T47D (cell line): ENCODE measurements at places on chromosomes 5 and 9.

DNA sequence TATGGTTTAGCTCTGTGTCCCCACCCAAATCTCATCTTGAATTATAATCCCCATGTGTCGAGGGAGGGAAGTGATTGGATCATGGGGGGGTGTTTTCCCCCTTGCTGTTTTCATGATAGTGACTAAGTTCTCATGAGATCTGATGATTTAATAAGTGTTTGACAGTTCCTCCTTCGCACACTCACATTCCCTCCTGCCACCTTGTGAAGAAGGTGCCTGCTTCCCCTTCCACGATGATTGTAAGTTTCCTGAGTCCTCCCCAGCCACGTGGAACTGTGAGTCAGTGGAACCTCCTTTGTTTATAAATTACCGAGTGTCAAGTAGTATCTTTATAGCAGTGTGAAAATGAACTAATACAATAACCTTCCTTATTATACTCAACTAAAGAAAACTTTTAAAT, 24.3 kb upstream of the TEX10 start:
- DNase-seq, result no peak

- no peak for DNase-seq
Observed at GRCh38 chr5:90131383-90132133, 278.0 kb downstream of the CETN3 start.

GRCh38 chr5:164747371-164747770, 1242.0 kb downstream of the MAT2B start:
- DNase-seq, result no peak

DNA sequence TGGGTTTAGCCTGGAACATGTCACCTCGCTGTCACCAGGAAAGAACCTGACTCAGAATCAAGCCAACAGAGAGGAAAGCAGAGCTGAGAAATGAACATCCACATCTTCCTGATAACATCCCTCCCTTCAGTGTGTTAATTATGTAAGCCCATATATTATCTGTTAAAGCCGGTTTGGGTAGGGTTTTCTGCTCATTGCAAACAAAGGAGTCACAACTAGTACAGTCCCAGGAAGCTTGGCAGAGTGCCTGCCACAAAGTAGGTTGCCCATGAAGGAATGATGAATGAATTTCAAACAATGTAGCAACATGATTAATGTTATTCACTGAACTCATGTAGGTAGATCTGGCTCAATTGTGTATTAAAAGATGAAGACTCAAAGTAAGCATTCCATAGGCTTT, 10.4 kb upstream of the PPARGC1B start:
- no peak for DNase-seq

DNA sequence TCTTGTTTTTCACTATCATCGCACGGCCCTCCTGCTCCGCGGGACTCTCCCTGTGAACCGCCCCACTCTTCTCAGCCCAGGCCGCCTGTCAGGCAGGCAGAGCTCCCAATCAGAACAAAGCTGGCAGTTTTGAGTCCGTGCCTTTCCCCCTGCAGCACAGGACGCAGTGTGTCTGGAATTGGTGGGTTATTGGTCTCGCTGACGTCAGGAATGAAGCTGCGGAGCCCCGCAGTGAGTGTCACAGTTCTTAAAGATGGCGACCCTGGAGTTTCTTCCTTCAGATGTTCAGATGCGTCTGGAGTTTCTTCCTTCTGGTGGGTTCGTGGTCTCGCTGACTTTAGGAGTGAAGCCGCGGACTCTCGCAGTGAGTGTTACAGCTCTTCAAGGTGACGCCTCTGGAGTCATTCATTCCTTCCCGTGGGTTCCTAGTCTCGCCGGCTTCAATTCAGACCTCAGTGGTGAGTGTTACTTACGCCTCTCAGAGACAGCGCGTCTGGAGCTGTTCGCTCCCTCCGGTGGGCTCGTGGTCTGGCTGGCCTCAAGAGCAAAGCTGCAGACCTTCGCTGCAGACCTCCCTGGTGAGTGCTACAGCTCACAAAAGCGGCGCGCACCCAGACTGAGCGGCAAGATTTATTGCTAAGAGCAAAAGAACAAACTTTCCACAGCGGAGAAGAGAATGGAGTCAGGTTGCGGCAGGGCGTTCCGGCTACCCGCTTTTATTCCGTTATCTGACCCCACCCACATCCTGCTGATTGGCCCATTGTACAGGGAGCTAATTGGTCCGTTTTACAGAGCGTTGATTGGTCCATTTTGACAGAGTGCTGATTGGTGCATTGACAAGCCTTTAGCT, 7.4 kb downstream of the ZDHHC11B start:
- peak; percentile 52 for DNase-seq

DNA sequence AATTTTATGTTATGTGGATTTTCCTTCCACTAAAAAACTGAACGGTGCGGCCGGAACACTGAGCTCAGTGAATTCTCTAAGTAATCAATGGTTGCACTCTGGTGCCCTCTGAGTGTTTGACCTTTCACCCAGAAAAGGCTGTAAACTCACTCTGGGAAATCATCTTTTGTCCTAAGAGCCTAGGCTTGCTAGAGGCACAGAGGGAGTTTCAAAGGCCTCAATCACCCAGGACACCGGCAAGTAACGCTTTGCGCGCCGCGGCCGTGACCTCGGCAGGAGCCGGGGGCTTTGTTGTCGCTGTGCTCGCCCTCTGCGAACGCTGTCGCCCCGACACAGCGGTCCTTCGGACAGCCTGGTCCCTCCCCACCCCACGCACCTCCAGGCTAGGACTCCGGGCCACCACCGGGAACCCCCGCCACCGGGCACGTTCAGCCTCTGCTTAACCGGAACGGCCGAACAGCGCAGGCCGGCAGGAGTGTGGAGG, 703 bp downstream of the ISCA1 start:
- DNase-seq, result peak; percentile 5

DNA sequence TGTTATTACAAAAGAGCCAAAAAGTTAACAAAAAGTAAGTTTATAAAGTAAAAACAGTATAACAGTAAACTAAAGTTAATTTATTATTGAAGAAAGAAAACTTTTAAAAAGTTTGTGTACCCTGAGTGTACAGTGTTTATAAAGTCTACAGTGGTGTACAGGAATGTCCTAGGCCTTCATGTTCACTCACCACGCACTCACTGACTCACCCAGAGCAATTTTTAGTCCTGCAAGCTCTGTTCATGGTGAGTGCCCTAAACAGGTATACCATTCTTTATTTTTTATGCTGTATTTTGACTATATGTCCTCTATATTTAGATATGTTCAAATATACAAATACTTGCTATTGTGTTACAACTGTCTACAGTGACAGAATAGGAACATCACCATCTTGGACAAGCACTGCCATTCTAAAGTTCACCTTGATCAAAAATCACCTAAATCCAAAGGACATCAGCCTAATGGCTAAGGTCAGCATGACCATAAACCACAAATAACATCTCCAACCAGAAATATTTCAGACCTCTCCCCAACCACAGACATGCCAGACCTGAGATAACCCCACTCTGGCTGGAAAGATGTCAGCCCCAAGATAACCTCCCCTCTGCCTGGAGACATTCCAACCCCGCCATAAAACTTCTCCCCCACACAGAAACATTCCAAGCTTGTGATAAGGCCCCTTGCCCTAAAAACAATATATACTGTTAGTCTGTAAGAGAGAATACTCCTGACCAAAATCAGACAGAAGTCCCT, 56.1 kb downstream of the AGXT2 start:
- DNase-seq, result no peak

DNA sequence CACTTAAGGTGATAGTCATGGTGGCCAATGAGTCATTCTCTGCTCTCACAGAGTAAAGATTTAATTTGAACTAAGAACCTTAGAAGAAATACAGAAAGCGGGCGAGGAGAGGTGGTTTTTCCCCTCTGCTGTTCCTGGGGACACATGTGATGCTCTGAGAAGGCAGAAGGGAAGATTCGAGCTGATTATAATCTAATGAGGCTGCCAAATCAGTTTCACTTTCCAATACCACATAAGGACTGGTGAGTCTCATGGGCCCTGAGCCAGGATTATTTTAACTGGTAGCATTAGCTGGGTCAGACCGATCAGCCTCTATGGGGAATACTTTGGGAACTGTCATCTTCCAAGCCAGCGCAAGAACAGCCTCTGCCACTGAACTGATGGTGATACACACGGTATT, 116.5 kb downstream of the SLC1A3 start:
- DNase-seq, result no peak

DNA sequence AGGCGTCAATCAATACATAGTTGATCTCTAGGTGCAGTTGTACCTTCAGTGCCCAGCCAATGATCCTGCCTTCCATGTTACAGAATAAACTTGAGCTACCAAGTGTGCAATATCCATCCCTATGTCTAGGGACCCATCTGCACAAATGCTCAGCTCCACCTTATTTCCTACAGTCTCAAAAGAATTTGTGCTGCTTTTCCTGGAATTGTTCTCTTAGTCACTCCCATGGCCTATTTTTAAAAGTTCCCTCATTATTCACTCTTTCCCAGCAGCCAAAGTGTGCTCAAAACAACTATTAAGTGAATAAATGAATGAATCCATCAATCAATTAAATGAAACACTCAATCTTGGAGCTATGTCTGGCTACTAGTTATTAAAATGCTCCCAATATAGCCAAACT, 14.7 kb downstream of the LIX1 start:
- no peak for DNase-seq

GRCh38 chr5:6398570-6399230, 20.4 kb upstream of the MED10 start:
- DNase-seq, result no peak

- no peak for DNase-seq
Observed at GRCh38 chr5:163759000-163759704, 253.7 kb downstream of the MAT2B start.

DNA sequence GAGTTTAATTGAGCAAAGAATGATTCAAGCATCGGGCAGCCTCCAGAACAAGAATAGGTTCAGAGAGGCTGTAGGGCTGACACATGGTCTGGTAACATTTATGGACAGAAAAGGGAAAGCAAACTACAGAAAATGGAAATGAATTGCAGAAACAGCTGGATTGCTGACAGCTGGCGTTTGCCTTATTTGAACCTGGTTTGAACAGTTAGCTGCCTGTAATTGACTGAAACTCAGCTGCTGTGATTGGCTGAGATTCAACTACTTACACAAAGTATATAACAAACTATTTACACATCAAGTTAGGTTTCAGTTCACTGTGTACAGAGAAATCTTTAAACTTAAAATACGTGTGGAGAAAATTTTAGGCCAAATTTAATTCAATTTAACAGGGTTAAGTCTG, 441.7 kb downstream of the PRELID2 start:
- peak; percentile 7 for DNase-seq

DNA sequence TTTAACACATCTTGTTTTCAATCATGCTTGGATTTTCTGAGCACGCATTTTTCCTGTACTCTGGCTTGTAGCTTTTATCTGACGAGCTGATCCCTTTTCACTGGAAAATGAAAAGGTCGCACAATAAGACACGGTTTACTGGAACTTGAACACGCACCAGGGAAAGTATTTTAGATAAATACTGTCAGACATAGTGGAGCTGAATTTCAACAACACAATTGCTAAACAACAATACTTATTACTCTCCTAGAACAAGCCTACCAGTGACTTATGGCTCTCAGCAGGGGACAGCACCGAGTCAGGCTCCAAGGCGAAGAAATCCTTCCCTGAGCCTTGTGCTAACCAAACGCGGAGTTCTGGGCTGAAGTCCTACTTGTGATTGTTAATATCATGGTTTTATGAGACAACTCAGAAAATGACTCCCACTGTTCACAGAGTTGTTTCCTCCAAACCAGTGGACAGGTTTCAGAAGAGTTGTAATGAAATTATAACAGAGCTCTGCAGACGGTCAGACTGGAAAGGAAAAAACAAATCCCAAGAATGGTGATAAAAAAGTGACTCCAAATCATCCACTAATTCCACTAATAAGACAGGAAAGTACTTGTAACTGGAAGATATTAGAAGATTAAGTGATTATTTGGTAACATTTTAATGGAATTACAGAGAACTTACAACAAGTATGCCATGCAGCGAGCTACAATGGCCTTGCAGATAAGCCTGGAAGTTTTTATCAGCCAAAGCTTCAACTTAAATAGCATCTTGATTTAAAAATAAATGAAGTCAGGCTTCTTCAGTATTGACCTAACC, 359.6 kb downstream of the EBF1 start:
- DNase-seq, result peak; percentile 14

DNA sequence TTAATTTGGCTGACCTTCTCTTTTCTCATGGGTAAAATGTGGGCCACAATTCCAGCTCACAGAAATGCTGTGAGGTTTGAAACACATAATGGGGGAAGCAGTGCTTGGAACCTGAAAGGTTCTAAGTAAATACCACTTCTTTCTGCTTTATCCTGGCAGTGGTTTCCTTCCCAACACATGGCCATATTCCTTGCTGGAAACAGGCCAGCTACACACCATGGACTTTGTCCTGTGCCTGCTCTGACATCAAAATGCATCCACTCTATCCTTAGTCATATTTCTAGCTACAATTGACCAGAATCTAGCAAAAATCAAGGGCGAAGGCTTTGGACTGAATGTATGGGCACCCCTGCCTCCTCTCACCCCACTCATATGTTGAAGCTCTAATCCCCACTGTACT, 93.1 kb upstream of the TRPC7 start:
- DNase-seq, result no peak

DNA sequence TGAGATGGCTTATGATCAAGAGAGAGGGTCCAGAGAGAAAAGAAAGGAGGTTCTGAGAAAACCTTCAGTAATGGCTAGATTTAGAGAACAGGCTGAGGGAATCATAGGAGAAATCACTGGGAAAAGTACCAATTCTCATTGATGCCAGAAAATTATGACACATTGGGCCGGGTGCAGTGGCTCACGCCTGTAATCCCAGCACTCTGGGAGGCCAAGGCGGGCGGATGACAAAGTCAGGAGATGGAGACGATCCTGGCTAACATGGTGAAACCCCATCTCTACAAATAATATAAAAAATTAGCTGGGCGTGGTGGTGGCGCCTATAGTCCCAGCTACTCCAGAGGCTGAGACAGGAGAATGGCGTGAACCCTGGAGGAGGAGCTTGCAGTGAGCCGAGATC, 29.5 kb upstream of the PLIN2 start:
- DNase-seq, result no peak

- no peak for DNase-seq
Observed at GRCh38 chr5:122153230-122153629, 23.9 kb downstream of the ZNF474 start.

GRCh38 chr5:28077291-28078240, 1039.2 kb upstream of the CDH9 start:
- DNase-seq, result no peak

DNA sequence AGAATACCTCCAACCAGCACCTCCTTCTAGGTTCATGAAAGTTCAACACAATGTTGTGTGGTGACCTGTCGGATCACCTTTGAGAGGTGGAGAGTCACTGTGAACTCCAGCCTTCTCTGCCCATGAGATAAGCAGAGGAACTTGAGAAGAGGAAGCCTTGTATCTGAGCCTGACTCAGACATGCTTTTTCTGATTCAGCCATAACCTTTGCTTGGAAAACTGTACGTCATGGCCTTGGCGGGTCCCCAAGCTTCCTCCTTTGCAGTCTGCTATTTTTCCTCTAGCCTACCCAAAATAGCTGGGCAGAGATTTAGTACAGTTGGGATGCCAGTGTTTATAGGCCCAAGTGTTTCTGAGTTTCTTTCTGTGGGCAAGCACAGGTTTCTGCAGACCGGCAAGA, 274.7 kb downstream of the CETN3 start:
- DNase-seq, result no peak

DNA sequence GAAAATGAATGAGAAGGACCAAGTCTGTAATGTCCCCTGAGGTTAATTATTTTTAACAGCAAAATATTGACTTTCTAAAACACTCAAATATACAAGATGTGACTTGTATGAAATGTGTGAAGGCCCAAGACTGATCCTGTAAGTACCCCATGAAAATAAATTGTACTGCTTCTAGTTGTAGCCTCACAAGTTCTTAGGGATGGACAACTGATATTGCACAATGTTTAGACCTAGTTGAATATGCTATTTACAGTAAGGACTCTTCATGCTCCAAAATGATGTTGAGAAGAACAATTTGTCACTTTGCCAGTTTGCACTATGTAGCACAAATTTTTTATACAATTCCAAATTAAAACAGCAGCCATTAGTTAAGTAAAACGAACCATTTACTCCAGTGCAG, 139.7 kb upstream of the GDNF start:
- no peak for DNase-seq
